ENCODE measurements at places on chromosomes 5 and 9.

GRCh38 chr5:71564895-71565294 is 22.2 kb upstream of the MCCC2 start:
- DNase-seq = no peak

GRCh38 chr5:112109331-112110007 is 309.6 kb downstream of the EPB41L4A start:
- no peak for DNase-seq

DNA sequence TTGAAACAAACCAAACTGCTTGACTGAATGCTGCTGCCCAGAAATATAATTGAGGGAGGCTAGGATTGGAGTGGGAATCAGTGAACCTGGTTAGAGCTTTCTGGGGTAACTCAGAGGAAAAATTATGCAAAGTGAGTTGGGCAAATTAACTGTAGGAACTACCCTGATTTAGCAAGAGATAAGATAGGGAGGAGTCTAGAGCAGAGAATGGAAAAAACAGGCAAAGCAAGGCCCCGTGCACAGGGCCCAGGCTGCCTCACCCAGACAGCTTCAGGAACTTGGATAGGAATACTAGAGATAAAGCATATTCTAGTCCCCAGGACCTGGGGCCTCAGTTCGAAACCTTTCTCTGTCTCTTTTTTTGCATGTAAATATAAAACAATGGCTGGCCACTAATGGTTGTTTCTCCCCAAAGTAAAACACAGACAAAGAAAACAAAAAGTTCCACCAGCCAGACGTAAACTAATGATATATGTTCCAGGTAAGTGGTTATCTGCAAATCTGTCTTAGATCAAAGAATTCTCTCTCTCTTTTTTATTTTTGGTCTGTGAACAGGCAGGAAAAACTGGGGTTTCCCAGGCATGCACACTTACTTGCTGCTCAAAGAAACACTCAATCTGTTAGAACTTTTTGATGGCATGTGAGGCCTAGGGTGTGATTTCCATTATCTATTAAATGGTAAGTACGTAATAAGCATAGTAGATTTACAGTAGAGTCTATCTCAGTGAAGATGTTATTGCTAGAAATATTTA is 168.1 kb upstream of the MAP3K1 start:
- DNase-seq = no peak

- DNase-seq = no peak
These were observed 408.5 kb downstream of the KIAA0825 start for GRCh38 chr5:94209774-94210355.

DNA sequence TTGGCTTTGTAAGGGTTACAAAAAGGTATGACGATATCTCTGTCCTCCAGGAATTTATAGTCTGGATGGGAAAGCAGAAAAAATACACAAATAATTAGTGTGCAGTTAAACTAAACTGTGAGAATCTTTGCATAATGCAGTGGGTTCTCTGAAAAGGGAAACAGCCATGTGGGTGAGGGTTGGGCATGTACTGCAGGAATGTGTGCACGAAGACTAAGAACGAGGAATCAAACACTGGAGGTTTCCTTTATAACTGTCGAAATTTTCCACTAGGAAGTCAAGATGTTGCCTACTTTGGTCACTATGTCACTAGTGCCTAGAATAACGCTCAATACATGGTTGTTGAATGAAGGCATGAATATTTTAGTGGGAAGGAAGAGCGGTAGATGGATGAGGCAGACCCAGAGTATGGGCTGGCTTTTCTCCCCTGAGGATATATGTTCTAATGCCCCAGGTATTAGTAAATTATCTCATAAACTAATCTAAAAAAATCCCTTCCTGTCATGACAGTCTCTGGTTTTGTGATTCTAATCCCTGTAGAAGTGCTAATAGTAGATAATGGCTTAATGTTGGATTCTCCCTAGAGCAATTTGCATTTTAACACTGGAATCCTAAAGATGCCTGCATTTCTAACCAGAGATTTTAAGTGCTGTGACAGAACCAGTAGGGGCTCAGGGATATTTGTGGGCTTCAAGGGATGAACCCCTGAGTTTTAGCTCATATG is 227.3 kb downstream of the NMUR2 start:
- no peak for DNase-seq

Data from NCI-H774 (cell line).